HFFc6 (cell line): ENCODE measurements at places on chromosomes 16 and 17. TPM values are rescaled to one million over a fixed set of nuclear protein-coding genes. Genes with fewer than 3 reads are reported as not detected.

DNA sequence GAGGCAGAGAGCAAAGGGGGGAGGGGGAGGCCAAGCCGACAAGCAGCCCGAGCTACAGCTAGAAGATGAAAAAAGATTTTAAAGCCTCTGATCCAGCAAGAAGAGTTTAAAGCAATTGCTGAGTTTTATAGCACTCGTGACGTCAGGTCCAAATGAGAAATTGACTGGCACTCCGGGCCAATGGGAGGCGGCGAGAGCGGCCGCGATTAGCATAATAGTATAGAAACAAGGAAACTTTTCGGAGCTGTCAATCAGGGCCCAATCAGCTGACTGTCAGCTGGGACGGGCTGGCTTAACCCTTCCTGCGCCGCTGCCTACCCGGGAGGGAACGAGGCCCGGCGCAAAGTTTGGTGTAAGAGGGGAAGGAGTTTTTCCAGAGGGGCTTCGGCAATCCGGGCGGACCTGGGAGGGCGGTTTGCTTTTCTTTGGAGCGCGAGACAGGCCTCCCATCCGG, at the start of gene MAF:
TSS of gene MAF (minus strand) at position 100 of the 454 bp plus-strand sequence. CDS start 835 bp downstream, outside the sequence.
- DNase-seq = no peak

The APPBP2 gene
- 58.1 and 65.9 TPM in 2 replicates for total RNA-seq

- DNase-seq = no peak
Measured at GRCh38 chr17:1491443-1492248, 840 bp downstream of the MYO1C start.

The CA5A gene
- total RNA-seq = not detected in 3 replicates

DNA sequence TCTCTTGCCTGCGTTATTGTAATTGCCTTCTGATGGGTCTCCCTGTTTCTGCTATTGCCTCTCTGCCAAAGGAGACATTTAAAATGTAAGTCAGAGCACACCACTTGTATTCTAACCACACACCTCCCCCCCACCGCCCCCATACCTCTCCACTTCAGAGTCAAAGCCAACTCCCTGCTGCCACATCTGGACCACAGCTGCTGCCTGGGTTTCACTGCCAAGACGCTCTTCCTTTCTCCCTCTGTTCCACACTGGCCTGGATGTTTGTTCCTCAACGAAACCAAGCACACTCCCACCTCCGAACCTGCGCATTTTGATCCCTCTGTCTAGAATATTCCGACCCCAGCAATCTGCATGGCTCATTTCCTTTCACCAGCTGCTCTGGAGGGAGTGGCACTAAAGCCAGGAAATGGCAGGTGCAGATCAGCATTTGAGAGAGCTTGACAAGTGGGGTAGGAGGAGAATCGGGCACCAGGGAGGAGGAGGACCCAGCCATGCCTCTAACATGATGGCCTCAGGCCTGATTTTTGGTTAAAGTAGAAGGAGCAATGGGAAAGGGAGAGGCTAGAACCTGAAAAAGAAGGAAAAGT, 92.4 kb upstream of the HS3ST2 start:
- no peak for DNase-seq

- DNase-seq = no peak
Measured at GRCh38 chr17:47955497-47956461, 1.9 kb downstream of the PRR15L start.

The CES5A gene
- total RNA-seq = not detected in 2 replicates

GRCh38 chr16:87715658-87716057, 50.1 kb downstream of the KLHDC4 start:
- no peak for DNase-seq

The HOXB4 gene
- not detected in 2 replicates for total RNA-seq

The OR4D1 gene
- total RNA-seq = not detected in 3 replicates
